ENCODE measurements at places on chromosomes 7 and 10.

- peak; percentile 38 for DNase-seq
Observed at GRCh38 chr10:73529089-73529832, 33.4 kb upstream of the PPP3CB start.

DNA sequence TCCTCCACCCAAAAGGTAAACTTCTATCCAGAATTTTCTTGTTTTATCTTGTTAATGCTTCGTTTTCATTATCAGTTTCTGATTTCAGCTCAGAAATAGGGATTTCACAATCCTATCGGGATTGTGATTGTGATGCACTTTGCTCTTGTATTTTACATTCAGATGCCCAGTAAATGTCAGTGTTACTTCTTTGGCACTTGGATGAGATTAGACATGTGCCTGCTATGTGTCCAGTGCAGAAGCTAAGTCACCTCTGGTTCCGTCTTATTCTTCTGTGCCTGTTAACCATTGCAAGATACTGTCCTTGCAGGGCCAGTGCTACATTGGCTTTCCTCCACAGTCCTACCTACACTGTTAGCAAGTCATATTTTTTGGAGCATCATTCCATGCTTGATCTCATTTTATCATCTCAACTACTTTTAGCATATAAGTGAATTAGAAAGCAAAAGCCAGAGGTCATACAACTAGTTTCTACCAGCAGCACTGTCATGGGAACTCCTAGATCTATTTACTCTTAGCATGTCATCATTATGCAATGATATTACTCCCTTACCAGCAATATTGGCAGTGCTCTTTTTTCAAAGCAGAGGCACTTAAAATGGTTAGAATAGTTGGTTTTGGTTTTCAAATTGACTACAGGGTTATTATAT lies 26.7 kb downstream of the ZNF277 start:
- no peak for DNase-seq

DNA sequence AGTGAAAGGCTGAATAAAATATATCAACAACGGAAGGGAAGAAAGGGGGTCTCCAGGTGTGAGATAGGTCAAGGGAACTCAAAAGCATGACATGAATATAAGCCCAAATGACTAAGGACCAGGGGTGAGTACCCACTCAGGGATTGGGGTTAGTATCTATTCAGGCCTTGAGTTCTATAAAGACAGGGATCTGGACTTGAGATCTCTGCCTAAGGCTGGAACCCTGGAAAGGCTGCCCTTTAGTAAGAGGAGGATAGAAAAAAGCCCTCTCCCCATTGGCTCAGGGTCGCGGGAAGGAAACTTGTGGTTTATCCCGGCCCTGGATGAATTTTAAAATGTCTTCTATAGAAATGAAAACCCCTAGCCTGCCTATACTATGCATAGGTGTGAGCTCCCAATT lies 2.4 kb upstream of the ITPRIP start:
- DNase-seq: no peak

- DNase-seq: no peak
Observed at GRCh38 chr10:93071177-93071472, 2.6 kb upstream of the CYP26A1 start.

DNA sequence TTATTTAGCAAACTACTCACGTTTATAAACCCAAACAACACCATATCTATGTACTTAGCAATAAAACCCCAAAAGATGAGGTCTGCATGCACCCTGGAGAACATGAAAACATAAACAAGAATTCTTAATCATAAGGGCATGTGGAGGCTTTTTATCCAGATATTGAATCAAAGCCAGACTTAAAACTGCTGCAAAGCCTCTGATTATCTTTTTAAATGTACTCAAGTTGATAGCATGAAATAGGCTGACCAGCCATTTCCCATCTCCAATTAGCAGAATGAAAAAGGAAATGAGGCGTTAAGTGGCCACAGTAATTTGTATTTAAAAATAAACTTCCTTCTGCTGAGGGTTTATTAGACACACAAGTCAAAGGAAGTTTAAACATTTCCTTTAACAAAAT lies 48.3 kb downstream of the ITIH5 start:
- DNase-seq: no peak

Data from D721Med (cell line).